SJCRH30 (cell line): ENCODE measurements at places on chromosomes 3 and 15. TPM values are rescaled to one million over a fixed set of nuclear protein-coding genes. Genes with fewer than 3 reads are reported as not detected.

GRCh38 chr3:180417241-180417640 lies 184.7 kb upstream of the TTC14 start:
- no peak overlapping the region for H3K27ac ChIP-seq
- no peaks in the 10 kb centered on the region for H3K27me3 ChIP-seq
- H3K4me3 ChIP-seq = no peak overlapping the region
- no peaks in the 10 kb centered on the region for H3K36me3 ChIP-seq

DNA sequence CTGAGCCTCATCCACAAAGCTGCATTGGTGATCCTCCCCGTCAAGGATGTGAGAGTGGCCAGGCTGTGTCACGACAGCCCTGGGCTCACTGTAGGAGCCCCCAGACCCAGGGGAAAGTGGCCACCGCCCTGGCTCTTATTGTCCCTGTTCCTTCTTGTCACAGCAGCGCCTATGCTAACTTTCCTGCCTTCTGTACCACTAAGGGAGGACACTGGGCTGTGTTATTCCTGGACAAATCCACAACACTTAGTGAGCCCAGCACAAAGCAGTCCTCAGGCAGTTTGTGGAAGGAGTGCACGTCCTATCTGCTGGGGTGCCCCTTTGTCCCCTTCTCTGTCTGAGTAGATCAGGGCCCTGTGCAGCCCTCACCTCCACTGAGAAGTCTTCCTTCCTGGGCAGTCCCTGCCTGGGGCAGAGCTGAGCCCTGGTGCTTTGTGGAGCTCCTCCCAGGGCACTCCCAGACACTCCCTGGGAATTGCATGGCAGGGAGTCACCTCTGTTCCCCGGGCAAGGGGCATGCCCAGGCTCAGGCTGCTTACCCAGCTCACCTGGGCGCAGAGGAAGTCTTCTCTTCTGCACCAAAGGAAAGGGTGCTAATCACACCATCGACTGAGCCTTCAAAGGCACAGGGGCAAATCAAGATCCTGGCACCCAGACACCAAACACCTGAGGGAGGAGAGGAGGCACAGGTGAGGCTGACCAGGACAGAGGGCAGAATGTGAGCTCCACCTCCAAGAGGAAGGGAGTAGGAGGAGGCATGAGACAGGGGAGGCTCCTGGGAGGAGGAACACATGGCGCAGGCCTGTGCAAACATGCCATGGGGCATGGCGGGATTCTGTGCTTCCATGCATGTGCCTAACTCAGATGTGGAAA lies 138.7 kb downstream of the KLF13 start:
- peaks cover 9% of the 10 kb centered on the region for H3K4me1 ChIP-seq
- H3K36me3 ChIP-seq = no peaks in the 10 kb centered on the region
- DNase-seq = no peak
- no peak overlapping the region for H3K27ac ChIP-seq
- no peak overlapping the region for H3K4me3 ChIP-seq
- H3K27me3 ChIP-seq = no peaks in the 10 kb centered on the region

DNA sequence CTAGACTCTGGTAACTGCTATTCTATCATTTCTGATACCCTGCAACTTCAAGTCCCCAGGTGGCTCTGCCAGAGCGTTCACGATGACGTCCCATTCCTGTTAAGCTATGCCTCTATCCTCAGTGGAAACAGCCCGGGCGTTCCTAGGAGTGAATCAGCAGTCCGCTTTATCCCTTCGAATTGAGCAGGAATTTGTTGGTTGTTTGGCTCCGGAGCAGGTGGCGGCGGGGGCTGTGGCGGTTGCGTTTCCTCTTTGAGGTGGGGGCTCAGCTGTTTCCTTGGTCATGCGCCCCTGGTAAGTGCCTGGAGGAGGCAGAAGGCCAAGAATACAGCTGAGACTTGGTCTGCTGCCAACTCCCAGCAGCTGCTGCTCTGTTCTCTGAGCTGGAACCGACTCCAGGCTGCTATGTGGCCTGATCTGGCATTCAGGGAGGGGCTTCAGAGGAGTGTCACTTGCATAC lies 25.2 kb downstream of the ARPP21 start:
- H3K4me1 ChIP-seq = peaks cover 24% of the 10 kb centered on the region
- H3K27ac ChIP-seq = peak overlapping the region; percentile 80
- H3K27me3 ChIP-seq = no peaks in the 10 kb centered on the region
- H3K4me3 ChIP-seq = no peak overlapping the region
- DNase-seq = peak; percentile 96

GRCh38 chr3:108333961-108334360 lies 37.6 kb downstream of the HHLA2 start:
- no peaks in the 10 kb centered on the region for H3K4me1 ChIP-seq
- no peak overlapping the region for H3K27ac ChIP-seq

The HESX1 gene
- total RNA-seq = 1.5 and 1.7 TPM in 2 replicates

GRCh38 chr3:182116386-182116785 lies 404.7 kb downstream of the SOX2 start:
- H3K36me3 ChIP-seq = no peaks in the 10 kb centered on the region
- no peaks in the 10 kb centered on the region for H3K27me3 ChIP-seq
- no peaks in the 10 kb centered on the region for H3K4me1 ChIP-seq
- DNase-seq = no peak

DNA sequence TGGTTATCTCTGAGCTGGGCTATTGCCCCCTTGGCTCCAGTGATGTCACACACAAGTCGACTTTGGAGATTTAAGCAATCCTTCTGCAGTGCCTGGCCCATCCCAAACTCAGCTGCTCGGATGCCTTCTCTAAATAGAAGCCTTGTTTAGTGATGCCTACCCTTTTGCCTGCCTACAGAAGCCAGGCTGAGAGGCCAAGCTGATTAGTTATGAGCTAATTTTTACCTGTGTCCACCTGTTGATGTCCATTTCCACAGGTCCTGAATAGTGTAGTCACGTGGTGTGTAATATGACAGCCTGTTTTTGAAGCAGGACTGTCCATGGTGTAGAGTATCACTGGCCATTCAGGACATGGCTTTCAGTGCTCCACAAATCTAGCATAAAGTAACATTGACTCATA lies 45.5 kb downstream of the SSUH2 start:
- peaks cover 49% of the 10 kb centered on the region for H3K4me1 ChIP-seq
- DNase-seq = peak; percentile 66
- H3K27ac ChIP-seq = no peak overlapping the region
- no peaks in the 10 kb centered on the region for H3K27me3 ChIP-seq
- no peaks in the 10 kb centered on the region for H3K36me3 ChIP-seq
- no peak overlapping the region for H3K4me3 ChIP-seq

GRCh38 chr3:152123457-152123856 lies 145.3 kb upstream of the MBNL1 start:
- no peaks in the 10 kb centered on the region for H3K36me3 ChIP-seq
- H3K4me1 ChIP-seq = no peaks in the 10 kb centered on the region
- H3K27me3 ChIP-seq = no peaks in the 10 kb centered on the region
- H3K4me3 ChIP-seq = no peak overlapping the region
- no peak overlapping the region for H3K27ac ChIP-seq
- no peak for DNase-seq

The TMEM108 gene
- total RNA-seq = 10.8 and 14.1 TPM in 2 replicates

GRCh38 chr3:35757991-35758757 lies 118.8 kb downstream of the ARPP21 start:
- no peaks in the 10 kb centered on the region for H3K27me3 ChIP-seq
- H3K27ac ChIP-seq = no peak overlapping the region
- DNase-seq = no peak
- H3K4me1 ChIP-seq = no peaks in the 10 kb centered on the region
- no peaks in the 10 kb centered on the region for H3K36me3 ChIP-seq

- peak overlapping the region; percentile 40 for H3K27ac ChIP-seq
- H3K36me3 ChIP-seq = no peaks in the 10 kb centered on the region
- no peaks in the 10 kb centered on the region for H3K27me3 ChIP-seq
- DNase-seq = no peak
- H3K4me3 ChIP-seq = no peak overlapping the region
These were observed 160.1 kb upstream of the IL12A start for GRCh38 chr3:159828542-159828943.

The SH2D7 gene
- 0.08 and 0.36 TPM in 2 replicates for total RNA-seq

The CPNE4 gene
- 0.04 and 0.10 TPM in 2 replicates for total RNA-seq

The GOLGA8S gene
- 0.02 TPM in 1 of 2 replicates, not detected in the other for total RNA-seq

DNA sequence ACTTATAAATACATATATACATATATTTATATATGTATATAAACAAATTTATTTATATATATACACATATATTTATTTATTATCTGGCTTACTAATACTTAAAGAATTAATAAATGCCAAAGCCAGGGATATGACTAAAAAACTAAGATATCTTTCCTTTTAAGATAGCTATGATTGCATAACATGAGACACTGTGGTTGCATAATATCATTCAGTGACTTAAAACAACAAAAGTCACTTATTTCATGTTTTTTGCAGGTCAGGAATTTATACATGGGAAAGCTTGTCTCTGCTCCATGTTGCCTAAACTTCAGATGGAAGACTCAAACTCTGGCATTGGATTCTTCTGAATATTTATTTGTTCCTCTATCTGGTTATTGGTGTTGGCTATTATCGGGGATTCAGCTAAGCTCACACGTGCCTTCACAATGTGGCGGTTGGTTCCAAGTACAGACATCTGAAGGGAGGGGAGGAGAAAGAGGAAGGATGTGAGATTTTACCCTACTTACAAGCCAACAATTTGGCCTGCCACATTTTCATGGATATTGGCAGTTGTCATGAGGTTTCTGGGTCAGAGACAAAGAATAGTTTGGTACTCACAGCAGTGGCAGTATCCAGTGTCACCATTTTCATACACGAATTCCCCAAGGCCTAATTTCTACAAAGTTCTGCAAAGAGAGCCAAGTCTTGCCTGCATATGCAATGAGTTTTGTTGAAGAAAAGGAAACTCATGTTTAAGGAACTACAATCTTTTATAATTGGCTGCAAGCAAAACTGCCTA lies 381.6 kb downstream of the EPHA3 start:
- no peak overlapping the region for H3K27ac ChIP-seq
- no peaks in the 10 kb centered on the region for H3K36me3 ChIP-seq
- DNase-seq = no peak
- no peak overlapping the region for H3K4me3 ChIP-seq

DNA sequence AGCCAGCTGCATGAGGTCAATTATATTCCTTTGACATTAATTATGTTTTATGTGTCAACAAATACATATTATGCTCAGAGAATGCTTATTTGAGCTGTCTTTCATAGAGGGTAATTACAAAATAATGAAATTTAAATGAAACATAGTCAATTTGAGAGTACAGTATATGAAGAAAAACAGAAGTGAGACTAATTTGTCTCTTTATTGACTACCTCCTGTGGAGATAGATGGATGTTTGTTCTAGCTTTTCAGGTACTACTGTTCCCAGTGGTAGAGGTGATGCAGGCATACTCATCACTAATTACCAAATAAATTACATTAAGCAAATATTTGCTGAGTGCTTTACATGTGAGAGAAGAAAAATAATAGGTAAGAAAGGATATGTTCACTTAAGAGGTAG lies 1129.6 kb downstream of the OTOL1 start:
- H3K27ac ChIP-seq = no peak overlapping the region
- H3K4me3 ChIP-seq = no peak overlapping the region
- DNase-seq = no peak
- no peaks in the 10 kb centered on the region for H3K36me3 ChIP-seq
- H3K4me1 ChIP-seq = no peaks in the 10 kb centered on the region

The ZNF609 gene
- total RNA-seq = 27.4 and 28.6 TPM in 2 replicates

DNA sequence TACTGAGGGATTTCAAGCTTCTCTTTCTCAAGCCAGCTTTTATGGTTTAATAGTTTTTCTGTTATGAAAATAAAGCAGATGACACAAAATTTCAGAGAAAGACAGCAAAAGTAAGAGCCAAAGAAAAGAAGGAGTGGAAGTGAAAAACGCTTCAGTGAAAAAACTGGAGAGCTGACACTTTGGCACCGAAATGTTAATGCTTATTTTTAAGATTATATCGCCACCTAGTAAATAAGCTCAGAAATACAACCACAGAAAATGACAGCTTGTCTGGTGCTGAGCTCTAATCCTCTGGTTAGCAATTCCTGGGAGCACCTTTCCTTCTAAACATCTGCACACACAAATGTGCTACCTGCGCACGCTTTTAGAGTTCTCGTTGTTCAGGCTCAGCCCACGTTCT lies 101.6 kb downstream of the ZPLD1 start:
- no peak overlapping the region for H3K4me3 ChIP-seq
- DNase-seq = no peak
- H3K4me1 ChIP-seq = no peaks in the 10 kb centered on the region
- no peak overlapping the region for H3K27ac ChIP-seq
- H3K36me3 ChIP-seq = no peaks in the 10 kb centered on the region

DNA sequence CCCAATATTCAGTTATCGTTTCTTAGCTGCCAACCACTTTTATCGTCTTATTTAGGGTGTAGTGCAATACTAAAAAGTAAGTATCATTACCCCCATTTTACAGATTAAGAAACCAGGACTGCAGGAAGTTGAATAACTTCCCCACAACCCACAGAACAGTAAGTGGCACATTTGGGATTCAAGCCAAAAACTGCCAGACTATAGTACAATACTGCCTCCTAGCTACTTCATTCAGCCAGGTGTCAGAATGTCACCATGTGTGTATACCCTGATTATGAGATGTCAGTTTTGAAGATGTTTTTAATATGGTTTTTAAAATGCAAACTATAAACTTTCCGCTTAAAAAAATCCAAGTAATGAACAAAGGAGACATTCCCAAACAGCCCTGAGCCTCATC lies 74.2 kb upstream of the PROK2 start:
- no peak overlapping the region for H3K4me3 ChIP-seq
- DNase-seq = no peak
- no peak overlapping the region for H3K27ac ChIP-seq
- H3K36me3 ChIP-seq = no peaks in the 10 kb centered on the region

DNA sequence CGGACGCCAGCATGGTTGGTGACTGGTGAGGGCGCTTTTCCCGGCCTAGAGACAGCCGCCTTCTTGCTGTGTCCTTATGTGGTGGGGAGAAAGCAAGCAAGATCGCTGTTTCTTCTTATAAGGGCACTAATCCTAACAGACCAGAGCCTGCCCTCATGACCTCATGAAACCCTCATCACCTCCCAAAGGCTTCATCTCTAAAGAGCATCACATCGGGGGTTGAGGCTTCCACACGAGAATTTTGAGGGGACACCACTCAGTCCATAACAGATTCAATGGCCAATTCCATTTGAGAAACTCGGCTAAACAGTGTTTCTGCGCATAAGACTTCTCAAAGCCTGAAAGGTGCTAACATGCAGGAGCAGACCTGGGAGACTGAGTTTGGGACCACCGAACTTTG lies 54.0 kb downstream of the VGLL4 start:
- no peaks in the 10 kb centered on the region for H3K27me3 ChIP-seq
- H3K27ac ChIP-seq = peak overlapping the region; percentile 97
- peaks cover 58% of the 10 kb centered on the region for H3K4me1 ChIP-seq
- H3K4me3 ChIP-seq = no peak overlapping the region

- H3K4me1 ChIP-seq = no peaks in the 10 kb centered on the region
- no peak overlapping the region for H3K4me3 ChIP-seq
- DNase-seq = no peak
- H3K27me3 ChIP-seq = no peaks in the 10 kb centered on the region; the same call in 1 of the 2 replicates
- no peak overlapping the region for H3K27ac ChIP-seq
- H3K36me3 ChIP-seq = no peaks in the 10 kb centered on the region
These were observed 547 bp downstream of the WNT7A start for GRCh38 chr3:13879102-13879945.

DNA sequence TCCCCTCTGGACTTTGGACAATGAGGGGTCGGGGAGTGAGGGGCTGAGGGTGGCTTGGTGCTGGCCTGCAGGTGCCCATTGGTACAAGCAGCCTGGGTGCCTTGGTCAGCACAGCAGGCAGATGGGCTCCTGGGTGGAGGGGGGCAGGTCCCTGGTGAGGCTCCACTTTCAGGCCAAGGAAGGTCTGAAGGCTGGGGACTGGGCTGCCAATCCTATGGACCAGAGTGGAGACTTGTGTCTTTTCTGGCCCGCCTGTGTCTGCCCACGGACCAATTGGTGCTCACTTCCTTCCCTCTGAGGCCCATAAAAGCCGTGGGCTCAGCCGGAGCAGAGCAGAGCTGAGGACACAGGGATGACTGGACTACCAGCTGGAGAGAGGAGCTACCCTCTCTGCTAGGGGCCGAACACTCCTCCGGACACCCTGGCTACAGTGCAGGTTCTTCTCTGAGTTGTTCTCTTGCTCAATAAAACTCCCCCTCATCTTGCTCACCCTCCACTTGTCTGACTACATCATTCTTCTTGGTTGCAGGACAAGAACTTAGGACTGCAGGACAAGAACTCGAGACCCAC lies 31.9 kb upstream of the IREB2 start:
- H3K36me3 ChIP-seq = no peaks in the 10 kb centered on the region
- no peaks in the 10 kb centered on the region for H3K4me1 ChIP-seq
